ENCODE measurements at places on chromosomes 2 and 18.

DNA sequence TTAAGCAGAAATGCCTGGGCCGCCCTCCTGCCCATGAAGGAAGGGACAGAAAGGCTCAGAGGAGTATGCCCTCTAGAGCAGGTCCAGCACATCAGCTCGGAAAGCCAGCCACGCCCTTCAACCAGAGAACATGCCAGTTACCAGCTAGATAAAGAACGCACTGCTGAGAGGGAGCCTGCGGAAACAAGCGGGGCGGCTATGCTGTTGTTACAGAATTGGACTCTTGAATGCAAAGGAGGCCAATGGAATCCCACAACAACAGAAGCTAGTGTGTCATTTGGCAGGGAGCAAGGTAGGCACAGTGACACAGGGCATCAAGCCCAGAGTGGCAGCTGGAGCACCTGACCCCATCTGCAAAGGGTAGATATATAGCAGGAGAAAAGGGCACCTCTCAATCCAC lies 242.9 kb upstream of the ID2 start:
- no peak for DNase-seq

- no peak for DNase-seq
These were observed 159.7 kb downstream of the CD226 start for GRCh38 chr18:69787825-69788547.

DNA sequence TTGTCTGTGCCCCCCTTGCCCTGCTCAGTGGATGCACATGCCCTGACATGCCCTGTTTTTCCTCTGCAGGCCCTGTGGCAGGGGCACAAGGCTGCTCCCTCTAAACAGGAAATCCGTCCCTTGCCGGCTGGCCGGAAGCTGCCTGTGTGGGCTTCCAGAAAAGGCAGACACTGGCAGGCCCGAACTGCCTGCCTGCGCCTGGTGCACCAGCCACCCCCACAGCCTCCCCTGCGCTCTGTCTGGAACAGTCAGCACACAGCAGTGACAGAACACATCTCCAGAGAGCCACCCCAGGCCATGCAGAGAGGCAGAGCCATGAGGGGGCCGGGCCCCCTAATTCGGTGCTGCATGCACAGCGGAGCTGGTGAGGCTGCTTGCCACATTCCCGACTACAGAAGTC lies 33.5 kb downstream of the LOXHD1 start:
- no peak for DNase-seq

DNA sequence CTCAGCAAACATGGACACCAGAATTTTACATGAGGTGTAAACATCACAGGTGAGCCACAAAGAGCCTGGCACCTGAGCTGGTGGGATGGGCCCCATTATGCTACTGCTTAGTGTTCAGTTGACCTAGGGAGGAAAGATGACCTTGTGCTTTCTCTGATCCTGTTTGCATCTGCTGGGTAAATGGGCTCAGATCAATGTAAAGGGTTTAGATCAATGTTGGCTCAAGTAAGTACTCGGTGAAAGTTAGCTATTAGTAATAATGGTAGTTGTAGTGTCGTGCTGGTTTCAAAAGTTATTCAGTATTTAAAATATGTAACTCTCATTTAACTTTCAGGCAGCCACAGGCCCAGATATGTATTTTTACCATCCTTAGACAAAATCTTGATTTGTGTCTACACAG lies 19.8 kb downstream of the ABHD3 start:
- no peak for DNase-seq

- DNase-seq, result no peak
These were observed 104.8 kb upstream of the TFPI start for GRCh38 chr2:187658952-187659525.

GRCh38 chr2:52139241-52139640 lies 1107.3 kb upstream of the NRXN1 start:
- no peak for DNase-seq
